ENCODE measurements at places on chromosomes 2 and 18. TPM values are rescaled to one million over a fixed set of nuclear protein-coding genes. Genes with fewer than 3 reads are reported as not detected.

GRCh38 chr18:45627204-45627526, 11.9 kb downstream of the SLC14A2 start:
- DNase-seq = peak; percentile 24

- no peak for DNase-seq
Observed at GRCh38 chr18:3193331-3193730, 26.4 kb downstream of the MYOM1 start.

The ANKAR gene
- 13.5 TPM for total RNA-seq

The FNDC4 gene
- total RNA-seq = 30.6 TPM

- no peak for DNase-seq
Observed at GRCh38 chr2:43508209-43508608, 87.6 kb downstream of the THADA start.

- DNase-seq = no peak
Observed at GRCh38 chr18:79585395-79586370, 93.9 kb upstream of the CTDP1 start.

GRCh38 chr2:240048237-240048636, 5.1 kb downstream of the OR6B3 start:
- DNase-seq = no peak

DNA sequence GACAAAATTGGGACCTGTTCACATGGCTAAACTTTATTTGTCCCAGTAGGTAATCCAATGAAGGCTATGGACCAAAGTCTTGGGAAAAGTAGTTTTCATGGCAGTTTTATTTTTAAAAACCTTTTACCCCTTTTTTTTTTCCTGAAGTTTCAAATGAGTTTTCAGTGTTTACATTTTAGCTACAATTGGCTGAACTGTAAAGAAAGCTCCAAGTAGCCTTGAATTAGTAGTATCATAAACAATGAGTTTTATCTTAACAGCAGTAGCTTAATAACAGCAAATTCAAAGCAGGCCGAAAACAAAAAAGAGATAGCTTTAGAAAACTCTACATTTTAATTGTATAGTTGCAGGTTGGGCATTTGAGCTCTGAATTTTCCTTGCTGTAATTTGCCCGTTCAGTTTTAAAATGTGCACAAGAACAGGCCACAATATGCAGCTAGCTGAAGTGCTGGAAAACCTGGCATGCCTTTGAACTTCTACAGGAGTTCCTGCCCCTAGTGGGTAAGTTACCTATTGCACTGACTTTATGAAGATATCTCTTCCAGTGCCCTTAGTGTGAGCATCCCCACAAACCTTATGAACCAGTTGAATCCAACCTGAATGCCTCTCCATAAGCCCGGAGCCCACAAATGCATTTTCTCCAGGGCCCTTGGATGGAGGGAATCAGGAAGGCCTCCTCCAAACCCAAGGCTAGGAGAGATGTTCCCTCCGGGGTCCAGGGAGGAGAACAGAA, 106.7 kb downstream of the XRCC5 start:
- no peak for DNase-seq

DNA sequence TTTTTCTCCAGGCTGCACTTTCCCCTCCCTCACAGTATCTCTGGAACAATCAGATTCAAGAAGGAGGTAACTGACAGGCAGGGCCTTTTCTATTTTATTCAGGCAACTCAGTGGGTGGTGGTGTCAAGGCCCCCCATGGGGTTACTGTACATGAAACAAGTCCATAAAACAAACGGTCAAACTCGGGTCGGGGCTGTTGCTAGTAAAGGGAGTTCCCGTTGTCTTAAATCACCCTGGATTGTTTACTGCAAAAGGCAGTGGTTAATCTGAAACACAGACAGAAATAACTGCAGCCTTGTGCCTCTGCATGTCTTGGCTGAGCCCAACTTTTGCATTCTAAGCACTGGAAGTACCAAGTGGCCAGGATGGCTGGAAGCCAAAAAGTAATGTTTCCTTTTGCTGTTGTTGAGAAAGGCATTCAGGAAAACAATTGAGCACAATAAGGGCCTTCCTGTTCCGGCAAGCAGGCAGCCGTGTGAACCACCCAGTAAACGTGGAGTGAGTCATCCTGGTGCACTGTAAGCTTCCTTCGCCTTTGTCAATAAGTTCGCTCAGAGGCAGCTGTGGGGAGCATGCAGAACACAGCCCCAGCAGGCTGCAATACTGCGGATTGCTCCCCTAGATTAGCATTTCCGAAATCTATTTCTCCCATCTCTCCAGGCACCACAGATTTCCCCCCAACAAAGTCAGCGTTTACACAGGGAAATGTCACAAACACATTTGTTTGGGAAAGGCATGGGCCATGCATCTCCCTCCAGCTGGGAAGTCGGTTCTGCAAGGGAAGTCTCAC, 149.6 kb downstream of the IRS1 start:
- DNase-seq = peak; percentile 97

The MOGAT1 gene
- total RNA-seq = not detected

The AP1S3 gene
- 2.7 TPM for total RNA-seq

DNA sequence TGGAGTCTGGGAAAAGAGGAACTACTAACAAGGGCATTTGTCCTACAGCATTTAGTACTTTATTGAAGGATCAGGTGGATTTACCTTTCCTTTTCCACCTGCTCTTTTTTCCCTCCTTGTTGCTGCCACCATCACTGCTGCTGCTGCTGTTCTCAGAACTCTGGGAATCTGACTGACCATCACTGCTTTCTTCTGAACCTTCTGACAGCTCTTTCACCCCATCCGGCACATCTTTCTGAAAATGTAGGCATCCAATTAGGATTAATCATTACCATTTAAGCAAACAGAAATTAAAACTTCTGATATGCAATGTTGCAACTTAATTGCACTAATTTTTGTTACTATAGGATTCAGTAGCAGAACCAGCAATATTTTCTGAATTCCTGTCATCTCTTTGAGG, 79.0 kb downstream of the ASXL2 start:
- no peak for DNase-seq

GRCh38 chr2:169528271-169528701, 18.8 kb downstream of the KLHL41 start:
- DNase-seq = peak; percentile 61

DNA sequence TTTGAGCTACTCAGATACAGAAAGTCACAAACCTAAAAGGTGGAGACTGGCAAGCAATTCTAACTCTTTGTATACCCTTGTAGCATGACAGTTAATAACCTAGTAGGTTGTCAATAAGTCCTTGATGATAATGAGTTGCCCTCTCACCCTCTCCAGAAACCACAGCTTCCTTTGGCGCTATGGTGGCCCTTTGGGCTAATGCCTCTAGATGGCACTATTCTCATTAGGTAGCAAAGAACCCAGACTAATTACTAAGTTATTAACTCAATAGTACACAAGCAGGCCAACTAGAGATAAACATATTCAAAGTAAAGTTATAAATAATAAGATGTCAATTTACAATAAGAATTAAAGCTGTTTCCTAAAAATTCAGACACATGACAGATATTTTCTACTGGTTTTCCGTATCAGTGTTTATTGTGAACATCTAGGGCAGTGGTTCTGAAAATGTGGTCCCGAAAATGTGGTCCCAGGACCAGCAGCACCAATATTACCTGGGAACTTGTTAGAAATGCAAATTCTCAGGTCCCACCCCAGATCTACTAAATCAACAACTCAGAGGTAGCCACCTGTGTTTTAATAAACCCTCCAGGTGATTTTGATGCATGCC, 41.1 kb downstream of the LDAH start:
- no peak for DNase-seq

The EPHA4 gene
- 88.8 TPM for total RNA-seq

The EFR3B gene
- total RNA-seq = 0.14 TPM

The SKOR2 gene
- not detected for total RNA-seq

GRCh38 chr2:148014616-148015015, 5.9 kb downstream of the ORC4 start:
- DNase-seq = no peak

DNA sequence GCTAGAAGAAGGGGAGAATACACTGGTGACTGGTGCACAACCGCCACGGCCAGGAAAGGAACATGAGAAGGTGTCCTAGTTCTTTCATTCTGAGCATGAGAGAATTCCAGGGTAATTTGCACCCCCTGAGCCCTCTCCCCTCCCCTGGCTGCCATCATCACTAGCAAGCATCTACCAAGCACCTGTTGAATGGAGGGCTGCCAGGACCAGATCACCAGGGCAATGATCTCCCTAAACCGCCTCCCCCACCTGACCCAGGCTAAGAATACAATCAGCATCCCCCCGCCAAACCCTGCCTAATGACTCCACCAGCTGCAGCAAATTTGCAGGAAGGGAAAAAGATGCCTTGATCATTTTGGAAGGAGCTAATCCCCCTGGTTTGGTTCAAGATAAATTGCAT, 100.2 kb downstream of the STPG4 start:
- DNase-seq = no peak

The NEMP2 gene
- 14.0 TPM for total RNA-seq

The IL1RN gene
- total RNA-seq = 3.7 TPM

- DNase-seq = no peak
Observed at GRCh38 chr2:23602116-23602515, 217.1 kb downstream of the KLHL29 start.

- no peak for DNase-seq
Observed at GRCh38 chr2:6368281-6368680, 497.4 kb downstream of the CMPK2 start.

- no peak for DNase-seq
Observed at GRCh38 chr2:187982668-187983067, 309.0 kb upstream of the GULP1 start.

- DNase-seq = no peak
Observed at GRCh38 chr2:194566907-194567660, 1089.9 kb upstream of the SLC39A10 start.

The GALNT3 gene
- total RNA-seq = 69.9 TPM

GRCh38 chr2:22690096-22690495, 694.9 kb upstream of the KLHL29 start:
- no peak for DNase-seq

- DNase-seq = no peak
Observed at GRCh38 chr2:44771522-44771921, 170.0 kb upstream of the SIX3 start.

- no peak for DNase-seq
Observed at GRCh38 chr2:241776336-241777169, at the start of gene GAL3ST2. GAL3ST2 (plus strand) TSS chr2:241776822; CDS start chr2:241776956, 134 bp downstream.

DNA sequence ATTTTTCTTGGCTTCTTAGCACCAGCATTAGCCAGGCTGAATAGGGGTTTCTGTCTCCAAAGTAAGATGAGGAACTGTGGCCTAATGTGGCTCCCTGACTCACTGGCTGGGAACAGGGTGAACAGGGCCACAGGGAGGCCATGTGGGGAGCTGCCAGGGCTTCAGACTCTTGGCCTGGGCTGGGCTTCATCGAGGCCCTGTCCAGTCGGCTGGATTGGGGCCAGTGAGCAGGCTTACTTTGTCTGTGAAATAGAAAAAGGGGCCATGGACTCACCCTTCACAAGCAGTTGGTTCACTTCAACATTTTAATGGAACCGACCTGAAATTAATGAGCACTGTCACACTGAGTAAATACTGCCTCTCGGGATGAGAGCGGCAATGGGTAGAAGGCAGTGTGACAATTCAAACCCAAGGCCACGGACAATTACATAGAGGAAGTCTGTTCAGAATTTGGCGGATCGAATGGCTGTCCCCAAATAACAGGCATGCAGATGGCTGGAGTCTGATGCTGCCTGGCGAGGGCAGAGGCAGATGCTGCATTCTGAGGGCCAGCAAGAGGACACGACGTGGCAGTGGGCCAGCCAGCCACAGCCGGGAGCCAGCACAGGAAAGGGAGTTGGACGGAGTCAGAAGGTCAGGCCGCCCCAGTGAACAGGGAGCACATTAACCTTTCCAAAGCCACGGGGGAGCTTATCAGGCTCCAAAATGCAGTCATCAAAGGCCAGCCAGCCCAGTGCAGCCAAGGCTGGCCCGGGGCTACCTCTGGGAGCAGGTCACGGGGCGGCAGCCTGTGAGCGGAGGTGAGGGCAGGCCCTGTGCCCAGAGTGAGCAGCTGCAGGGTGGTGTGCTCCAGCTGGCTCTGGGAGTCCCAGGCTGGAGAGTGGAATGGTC, 146.6 kb upstream of the REV1 start:
- DNase-seq = no peak

The SH3RF3 gene
- total RNA-seq = 17.0 TPM

DNA sequence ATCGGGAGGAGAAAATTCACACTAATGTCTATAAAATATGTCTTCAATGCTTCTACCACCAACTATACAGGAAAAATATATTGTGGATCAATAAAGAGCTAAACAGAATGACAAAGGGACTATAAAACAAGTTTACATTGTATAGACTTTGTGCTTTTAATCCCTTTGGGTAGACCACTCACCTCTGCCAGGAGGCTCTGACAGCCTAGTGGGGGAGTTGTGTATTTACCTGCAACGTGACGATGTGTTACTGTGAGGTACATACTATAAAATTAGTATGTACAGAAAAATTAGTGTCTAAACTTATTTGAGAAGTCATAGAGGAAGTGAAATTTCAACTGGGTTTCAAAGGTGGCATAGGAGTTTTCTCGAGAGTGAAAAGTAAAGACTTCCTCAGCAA, 243.3 kb upstream of the REG3G start:
- DNase-seq = no peak

The FAM110C gene
- total RNA-seq = 7.3 TPM

DNA sequence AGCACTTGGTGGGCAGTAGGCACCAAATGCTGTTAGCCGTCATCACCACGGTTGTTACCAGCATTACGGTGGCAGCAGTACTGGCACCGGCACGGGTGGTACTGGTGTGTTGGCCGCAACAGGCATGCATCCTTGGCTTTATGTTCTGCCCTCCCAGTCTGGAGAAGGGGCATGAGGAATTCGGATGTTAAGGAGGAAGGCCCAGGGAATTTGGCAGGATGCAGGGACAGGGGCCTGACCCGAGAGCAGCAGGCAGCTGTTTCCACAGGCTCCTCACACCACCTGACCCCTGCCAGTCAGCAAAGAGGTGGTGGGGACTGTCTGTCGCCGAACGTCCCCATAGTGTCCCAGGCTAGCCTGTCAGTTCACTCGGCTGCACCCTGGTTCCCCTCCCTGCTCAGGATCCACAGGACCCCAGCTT, 79.0 kb downstream of the EDAR start:
- DNase-seq = no peak

The GDF7 gene
- 7.0 TPM for total RNA-seq

- no peak for DNase-seq
Observed at GRCh38 chr2:239727182-239727775, 297.9 kb downstream of the NDUFA10 start.

DNA sequence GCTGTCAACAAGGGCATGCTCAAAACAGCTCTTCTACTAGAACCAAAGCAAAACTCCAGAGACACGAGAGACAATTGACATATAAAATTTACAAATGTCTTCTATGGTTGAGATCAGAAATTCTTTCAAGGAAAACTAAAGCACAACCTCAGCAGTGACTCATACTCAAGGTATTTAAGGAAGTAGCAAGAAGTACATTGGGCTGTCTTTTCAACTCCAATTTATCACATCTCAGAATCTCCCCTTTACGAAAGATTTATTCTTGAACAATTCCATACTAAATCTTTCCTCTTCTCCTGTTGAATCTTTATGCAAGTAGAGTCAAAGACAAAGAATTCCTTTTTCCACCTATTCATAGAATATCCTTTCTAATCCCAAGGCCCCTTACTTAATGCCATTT, 324.0 kb downstream of the IRS1 start:
- no peak for DNase-seq

GRCh38 chr2:224929512-224929911, 112.8 kb downstream of the DOCK10 start:
- no peak for DNase-seq
